ENCODE measurements at places on chromosomes 12 and 14.

DNA sequence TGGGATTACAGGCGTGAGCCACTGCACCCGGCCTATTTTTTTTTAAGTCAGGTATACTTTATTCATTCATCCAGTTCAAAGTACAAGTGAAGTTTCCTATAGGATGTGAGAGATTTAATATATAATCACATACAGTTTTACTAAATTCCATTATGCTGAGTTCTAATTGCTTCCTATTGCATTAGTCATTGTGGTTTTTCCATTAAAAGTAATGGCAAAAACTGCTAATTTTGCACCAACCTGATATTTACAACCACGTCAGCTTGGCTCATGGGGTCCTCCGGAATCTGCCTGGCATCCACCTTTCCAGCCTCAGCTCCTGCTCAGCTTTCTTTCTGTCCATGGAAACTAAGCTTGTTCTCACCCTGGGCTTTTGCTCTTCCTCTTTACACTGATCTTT is 67.0 kb upstream of the CSRP2 start:
- DNase-seq, result peak; percentile 58

DNA sequence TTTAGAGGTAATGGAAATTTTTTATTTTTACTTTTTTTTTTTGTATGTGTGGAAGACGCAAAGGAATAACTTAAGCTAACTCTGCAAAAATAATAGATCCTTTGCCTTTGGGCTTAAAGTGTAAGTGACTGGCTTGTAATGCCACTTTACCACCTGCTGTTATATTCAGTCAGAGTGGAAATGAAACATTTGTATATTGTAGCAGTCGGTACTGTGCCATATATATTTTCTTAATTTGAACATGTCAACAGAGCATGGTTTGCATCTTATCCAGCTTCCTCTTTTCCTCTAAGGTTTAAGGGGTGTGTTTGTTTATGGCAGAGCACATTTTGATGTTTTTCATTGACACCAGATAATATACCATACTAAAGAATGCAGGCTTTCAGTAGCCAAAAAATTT is 176.6 kb downstream of the TRHDE start:
- DNase-seq, result no peak

- no peak for DNase-seq
Observed at GRCh38 chr14:37592482-37593408, 2.3 kb downstream of the FOXA1 start.

GRCh38 chr14:35921745-35922144 is 95.6 kb downstream of the BRMS1L start:
- DNase-seq, result no peak

GRCh38 chr12:106980944-106981343 is 6.0 kb downstream of the MTERF2 start:
- no peak for DNase-seq

GRCh38 chr14:76901171-76902055 is 75.2 kb downstream of the LRRC74A start:
- peak; percentile 68 for DNase-seq

DNA sequence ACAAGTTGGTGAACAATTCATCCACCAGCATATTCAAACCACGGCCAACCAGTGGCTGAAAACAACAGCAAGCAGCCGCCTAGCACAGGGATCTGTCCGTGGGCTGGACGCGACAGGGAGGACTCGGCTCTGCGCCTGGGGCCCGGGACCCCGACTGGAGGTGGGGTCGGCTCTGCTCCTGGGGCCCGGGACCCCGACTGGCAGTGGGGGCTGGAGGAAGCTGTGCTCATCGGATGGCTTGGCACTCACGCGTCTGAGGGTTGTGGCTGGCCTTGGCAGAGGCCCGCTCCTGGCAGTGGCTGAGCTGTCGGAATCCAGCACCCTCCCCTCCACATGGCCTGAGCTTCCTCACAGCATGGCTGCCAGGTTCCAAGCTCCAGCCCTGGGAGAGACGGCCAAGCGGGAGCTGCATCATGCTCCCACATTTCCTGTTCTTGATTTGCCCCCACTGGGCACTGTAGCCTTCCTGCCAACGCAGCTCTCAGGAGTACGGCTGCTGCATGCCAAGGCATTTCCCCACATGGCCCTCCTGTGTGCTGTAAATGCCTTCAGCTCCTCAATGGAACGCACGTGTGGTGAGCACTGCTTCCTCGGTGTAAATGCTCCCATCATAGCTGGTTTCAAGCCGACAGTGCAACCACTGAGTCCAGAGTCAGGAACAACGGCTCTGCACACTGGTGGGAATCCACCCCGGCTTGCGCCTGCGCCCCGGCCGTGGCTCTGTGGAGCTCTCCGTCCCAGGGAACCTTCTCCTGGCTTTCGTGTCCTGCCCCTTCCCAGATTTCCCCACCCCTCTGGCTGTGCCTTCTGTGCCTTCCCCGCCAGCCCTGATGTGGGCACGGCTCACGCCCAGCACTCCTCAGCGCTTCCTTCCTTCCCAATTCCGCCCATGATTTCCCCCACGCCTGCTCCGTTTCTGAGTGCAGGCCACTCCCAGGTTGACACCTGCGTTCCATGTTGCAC is 7.3 kb upstream of the GALNT9 start:
- no peak for DNase-seq

DNA sequence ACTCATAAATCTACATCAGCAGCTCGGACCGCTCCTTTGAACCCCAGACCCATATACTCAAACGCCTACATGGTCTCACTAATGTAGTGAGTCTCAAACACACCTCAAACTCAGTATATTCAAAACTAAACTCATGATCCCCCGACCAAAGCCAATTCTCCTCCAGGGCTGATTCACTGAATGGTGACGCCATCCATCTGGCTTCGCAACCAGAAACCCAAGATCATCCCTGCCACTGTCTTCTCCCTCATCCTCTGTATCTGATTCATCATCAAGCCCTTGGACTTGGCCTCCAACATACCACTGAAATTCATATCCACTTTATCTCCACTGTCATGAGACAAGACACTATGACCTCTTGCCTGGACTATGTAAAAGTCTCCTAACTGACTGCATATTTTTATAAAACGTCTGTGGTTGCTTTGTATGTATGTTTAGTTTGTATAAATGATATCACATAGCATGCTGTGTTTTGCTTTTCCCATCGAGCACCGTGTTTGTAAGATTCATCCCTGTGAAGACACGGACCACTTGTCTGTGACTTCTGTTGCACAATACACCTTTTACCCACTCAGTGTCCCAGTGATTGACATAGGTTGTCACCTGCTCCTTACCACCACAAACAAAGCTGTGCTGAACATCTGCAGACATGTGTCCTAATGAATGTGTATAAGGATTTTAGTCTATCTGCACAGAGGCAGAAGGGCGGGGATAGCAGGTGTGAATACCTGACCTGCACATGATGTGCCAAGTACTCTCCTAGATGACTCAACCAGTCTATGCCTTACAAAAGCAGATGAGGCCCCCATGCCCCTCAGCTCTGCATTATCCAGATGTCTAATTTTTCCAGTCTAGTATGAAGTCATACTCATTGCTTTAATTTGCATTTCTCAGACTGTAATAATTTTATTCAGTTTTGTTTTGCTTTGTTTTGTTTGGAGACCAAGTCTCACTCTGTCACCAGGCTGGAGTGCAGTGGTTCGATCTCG is 76.9 kb downstream of the VWF start:
- DNase-seq, result peak; percentile 94

DNA sequence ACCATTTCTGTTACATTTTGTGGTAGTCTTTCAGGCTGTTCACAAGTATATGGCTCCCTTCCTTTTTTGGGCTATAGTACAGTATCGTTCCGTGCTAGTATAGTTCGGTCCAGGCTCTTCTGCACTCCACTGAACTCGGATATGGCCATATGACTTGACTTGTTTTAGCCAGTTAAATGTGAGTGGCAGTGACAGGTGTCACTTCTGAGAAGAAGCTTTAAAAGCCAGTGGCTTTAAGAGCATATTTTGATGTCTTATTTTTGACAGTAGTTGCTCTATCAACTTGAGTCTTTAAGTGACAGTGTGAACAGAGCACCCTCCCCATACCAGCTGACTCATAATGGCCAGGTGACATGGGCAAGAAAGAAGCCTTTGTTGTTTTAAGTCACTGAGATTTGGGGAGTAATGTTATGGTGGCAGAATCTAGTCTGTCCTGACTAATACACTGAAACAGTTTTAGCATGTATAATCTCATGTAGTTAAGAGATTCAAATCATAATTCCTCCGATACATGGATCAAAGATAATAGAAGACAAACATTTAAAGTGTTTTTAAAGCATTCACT is 64.6 kb downstream of the ANO4 start:
- no peak for DNase-seq

GRCh38 chr14:87894920-87895319 is 98.1 kb downstream of the GALC start:
- DNase-seq, result no peak

DNA sequence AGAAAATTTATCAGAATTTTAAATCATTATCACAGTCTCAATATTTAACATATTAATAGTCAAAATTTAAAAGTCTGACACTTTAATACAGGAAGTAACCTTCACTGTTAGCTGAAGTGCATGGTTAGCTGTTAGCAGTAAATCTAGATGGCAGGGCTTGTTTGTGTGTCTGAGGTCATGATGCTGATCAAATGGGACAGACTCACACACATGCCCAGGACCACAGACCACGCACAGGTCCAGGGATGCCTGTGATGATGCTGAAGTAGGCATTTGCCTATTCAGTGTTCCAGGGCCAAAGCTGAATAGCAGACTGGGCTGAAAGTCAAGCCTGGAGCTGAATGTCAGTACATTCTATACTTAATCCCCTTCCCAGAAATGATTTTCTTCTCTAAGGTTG is 20.5 kb downstream of the FNTB start:
- no peak for DNase-seq

DNA sequence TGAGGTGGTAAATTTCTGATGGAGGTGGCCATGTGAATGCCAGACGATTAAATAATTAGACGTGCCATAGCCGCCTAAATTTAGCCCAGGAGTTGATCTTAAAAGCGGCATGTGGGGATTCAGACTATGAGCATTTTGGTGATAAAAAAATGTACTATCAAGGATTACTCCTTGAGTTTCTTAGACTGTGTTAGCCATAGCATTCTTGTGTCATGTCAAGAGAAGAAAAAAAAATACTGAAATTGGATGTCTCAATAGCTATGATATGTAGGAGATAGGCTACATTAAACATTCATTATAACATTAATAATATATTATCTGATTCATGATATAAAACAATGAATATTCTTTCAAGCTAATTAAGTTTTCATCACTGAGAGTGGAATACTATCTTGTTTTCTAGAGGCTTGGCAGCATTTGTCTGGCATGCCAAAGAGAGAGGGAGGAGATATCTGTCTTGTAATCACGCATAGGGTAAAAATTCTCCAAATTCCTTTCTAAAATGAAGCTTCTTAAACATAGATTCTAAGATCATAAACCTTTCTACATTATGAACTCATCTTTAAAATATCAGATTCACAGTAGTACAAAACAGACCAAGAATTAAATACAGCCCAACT is 727.0 kb downstream of the C12orf50 start:
- DNase-seq, result no peak

DNA sequence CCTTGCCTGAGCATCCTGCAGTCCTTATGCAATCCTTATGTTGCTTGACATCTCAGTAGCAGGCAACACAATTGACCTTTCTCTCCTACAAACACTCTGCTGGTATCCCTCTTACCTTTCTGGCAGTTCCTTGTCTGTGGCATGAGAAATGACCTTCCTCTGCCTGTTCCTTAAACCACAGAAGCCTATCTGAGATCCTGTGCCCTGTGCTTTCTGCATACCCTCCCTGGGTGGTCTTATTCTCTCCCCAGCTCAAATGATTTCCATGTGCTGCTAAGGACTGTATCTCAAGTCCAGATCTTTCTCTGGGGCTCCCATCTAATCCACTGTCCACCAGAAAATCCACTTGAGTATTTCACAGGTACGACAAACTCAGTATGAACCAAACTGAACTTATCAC is 2.0 kb upstream of the ARHGAP9 start:
- no peak for DNase-seq

DNA sequence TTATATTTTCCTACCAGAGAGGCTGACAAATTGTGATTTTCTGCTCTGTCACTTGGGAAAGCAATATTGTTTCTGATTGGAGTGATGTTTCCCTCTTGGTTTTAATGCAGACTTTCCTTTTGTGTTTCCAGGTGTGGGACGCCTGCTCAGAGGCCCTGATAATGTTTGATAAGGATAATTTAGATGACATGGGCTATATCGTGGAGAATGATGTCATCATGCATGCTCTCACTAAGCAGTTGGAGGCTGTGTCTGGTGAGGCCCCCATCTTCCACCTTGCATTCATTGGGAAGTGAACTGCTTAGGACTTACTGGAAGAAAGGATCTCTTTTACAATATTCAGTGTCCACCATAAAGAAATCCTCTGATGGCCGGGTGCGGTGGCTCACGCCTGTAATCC is 5.6 kb downstream of the COQ6 start:
- DNase-seq, result no peak

DNA sequence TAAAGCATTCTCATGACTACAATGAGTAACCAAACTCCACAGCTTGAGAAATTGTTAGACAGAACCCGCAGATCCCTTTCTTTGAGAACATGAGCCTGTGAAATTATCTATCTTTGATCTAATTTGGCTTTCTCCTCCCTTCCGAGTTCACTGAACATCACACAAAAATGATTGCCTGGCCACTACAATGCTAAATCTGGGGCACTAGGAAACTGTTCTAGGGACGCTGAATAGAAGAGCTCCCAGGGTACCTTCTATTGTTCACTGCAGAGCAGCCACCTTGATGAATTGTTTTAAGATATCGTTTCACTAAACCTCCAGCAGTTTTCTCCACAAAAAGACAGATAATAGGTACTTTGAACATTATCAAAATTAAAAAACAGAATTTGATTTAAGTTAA is 47.5 kb downstream of the SINHCAF start:
- no peak for DNase-seq

DNA sequence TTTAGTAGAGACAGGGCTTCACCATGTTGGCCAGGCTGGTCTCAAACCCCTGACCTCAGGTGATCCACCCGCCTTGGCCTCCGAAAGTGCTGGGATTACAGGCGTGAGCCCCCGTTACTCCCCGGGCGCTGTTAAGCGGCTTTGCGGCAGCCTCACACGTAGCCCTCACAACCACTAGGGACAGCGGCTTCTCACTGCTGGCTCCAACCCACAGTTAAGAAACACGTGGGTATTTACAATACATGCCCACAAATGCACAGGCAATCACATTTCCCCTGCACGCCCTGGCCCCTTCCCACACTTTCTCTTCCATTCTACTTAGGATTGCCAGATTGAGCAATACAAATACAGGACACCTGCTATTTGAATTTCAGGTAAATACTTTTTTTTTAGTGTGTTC is 37.0 kb upstream of the EIF5 start:
- DNase-seq, result no peak

DNA sequence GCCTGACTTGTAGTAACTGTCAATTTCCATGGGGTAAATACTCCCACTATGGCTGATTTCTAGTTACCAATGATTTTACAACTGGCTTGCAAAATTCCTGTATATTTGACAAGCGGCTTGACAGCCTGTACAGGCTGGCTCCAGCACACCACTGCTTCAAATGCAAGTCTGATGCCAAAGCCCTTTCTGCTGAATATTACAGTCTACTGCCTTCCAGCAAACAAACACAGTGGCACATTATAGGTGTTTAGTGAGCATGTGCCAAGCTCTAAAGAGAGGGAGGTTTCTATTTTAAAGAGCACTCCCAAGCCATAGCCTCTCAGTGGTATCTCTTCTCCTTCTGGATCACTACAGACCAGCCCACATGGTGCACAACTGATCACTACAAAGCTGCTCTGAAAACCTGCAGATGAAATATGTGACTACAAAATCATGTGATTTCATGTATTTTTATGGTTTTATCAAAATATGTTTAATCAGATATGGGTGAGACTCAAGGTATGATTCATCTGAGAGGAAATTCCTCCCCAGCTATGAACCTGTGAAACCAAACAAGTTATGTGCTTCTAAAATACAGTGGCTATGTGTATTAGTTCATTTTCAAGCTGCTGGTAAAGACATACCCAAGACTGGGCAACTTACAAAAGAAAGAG is 101.5 kb downstream of the RPAP3 start:
- DNase-seq, result no peak
